ENCODE measurements at places on chromosomes 16 and 17.

DNA sequence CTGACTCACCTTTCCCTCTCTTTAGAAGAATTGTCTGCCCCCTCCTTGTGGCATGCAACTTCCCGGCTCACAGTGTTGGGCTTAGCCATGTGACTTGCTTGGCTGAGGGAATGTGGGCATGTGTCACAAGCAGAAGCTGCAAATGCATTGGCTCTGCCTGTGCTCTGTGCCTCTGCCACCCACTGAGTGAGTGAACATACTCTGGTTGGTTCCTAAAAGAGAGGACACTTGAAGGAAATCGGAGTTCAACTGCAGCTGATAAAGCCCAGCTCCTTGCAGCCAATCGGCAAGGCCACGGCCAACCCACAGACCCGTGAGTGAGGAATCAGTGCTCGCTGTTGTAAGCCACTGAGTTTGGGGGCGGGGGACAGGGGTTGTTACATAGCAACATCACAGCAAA lies 10.9 kb upstream of the GINS2 start:
- DNase-seq = no peak

GRCh38 chr17:63772801-63773271 lies 561 bp downstream of the CCDC47 start:
- peak; percentile 57 for DNase-seq

DNA sequence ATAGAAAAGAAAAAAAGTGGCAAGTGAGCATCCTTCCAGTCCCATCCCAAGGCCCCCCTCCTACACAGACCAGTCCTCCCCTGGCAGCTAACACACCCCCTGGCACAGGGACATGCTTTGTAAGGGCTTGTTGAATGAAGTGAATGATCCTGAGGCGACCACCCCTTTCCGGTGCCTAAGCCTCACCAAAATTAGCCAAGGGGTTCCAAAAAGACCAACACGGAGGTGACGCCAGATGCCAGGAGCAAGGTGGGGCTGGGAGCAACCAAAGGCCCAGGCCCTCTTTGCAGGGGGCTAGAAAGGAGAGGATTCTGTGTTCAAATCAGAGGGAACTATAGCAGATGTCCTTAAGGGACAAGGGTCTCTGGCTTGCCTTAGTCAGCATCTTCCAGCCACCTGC lies 5.5 kb downstream of the KRT35 start:
- DNase-seq = no peak

DNA sequence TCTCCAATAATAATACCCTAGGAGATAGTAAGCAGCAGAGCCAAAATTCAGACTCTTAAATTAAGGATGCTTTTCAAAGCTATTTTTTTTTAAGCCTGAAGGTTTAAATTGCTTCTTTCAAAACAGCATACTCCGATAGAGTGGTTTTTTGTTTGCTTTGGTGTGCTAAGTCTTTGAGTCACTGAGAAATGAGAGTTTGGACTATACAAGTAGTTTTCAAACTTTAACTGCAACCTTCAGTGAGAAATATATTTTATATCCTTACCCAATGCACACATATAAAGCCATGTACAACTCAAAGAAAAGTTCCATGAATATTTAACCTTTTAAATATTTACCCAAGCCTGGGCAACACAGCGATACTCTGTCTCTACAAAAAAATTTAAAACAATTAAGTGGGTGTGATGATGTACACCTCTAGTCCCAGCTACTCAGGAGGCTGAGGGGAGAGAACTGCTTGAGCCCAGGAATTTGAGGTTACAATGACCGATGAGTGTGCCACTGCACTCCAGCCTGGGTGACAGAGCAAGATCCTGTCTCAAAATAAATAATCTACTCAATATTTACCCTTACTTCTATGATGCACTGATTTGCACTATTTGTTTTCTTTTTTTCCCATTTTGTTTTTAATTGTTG lies 19.2 kb downstream of the DCUN1D3 start:
- DNase-seq = no peak

- DNase-seq = no peak
These were observed 101.5 kb downstream of the MGAT5B start for GRCh38 chr17:76969598-76970172.

DNA sequence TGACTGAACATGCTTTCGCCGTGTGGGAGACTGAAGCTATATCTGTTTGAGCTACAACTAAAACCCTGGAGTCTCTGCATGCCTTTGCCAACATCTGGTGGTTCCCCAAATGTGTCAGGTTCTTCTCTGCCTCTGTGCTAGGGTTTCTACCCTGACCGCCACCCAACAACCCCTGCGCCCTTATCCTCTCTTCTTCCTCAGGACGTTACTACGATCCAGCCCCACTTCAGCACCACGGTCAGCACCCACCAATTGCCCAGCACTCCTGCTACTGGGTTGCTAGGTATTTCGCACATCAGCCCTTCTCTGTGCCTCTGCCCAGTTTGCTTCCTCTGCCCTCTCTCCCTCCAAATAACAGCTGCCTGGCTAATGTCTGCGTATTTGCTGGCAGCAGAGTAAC lies 106.3 kb upstream of the HSBP1 start:
- DNase-seq = no peak
